ENCODE measurements at places on chromosomes 6 and 20.

DNA sequence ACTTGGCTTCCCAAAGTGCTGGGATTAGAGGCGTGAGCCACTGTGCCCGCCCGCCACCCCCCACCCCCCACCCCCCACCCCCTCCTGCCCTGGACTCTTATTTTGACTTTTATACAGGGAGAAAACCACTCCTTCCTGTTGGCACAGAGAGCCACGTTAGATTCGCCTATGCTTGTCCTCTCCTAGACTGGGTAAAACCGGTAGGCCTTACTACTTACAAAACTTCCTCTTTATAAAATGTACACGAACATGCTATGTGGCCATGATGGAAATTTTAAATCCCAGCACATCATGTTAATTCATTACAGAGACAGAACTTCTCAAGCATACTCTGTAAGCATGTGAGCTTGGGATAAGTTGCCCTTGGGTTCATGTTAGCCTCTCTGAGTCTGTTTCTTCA is 124.2 kb downstream of the SLC24A3 start:
- no peak for DNase-seq

- DNase-seq, result no peak
These were observed 183.2 kb upstream of the MYLIP start for GRCh38 chr6:15945593-15946159.

- no peak for DNase-seq
These were observed 207.7 kb upstream of the GJE1 start for GRCh38 chr6:141925001-141925400.

GRCh38 chr6:34642427-34642826 is 54.1 kb downstream of the ILRUN start:
- no peak for DNase-seq

DNA sequence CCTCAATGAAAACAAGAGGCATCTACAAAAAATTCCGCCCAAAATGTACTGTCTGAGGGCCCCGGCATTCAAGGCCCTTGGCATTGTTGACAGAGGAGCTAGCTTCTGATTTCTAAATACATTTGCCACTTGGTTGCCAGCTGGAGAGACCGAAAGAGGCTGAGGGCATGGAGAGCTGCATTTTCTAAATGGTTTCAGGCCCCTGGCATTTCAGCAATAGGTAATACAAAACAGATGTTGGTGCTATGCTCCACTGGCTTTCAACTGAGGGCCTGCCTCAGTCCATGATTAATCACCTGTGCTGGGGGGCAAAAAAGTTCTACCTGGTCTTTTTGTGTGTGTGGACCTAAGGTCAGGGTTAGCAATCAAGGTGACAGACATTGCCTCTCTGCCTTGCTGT is 79.5 kb upstream of the ISM1 start:
- no peak for DNase-seq
